ENCODE measurements at places on chromosomes 1 and 21.

GRCh38 chr1:60504206-60504840, 430.8 kb upstream of the C1orf87 start:
- no peak for DNase-seq

GRCh38 chr1:54608566-54609230, 14.6 kb downstream of the FAM151A start:
- DNase-seq, result no peak

- no peak for DNase-seq
Observed at GRCh38 chr1:72394457-72394856, 112.1 kb upstream of the NEGR1 start.

DNA sequence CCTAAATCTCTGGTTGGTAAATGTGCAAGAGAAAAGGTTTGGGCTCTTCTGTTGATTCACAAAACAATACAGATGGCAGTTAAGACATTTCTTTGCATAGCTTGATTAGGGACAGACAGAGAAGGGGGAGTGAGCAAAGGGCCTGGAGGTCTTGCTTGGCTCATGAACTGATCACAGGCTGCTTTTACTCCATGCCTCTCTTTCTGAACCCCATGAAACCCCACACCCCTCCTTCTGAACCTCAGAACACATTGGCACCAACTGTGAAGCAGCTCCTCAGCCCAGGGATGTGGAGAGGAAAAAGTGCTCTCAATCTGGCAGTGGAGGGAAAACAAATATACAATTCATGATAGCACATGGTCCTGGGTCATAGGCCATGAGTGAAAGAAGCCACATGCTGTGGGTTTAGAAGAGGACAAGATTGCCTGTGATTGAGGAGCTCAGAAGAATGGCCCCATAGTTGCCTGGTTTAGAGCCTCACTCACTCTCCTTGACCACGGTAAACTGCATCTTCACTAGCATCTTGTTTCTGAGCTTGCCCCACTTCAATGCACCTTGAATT, 111.6 kb upstream of the GADD45A start:
- DNase-seq, result no peak

GRCh38 chr1:179166663-179167417, 62.6 kb downstream of the ABL2 start:
- DNase-seq, result no peak

DNA sequence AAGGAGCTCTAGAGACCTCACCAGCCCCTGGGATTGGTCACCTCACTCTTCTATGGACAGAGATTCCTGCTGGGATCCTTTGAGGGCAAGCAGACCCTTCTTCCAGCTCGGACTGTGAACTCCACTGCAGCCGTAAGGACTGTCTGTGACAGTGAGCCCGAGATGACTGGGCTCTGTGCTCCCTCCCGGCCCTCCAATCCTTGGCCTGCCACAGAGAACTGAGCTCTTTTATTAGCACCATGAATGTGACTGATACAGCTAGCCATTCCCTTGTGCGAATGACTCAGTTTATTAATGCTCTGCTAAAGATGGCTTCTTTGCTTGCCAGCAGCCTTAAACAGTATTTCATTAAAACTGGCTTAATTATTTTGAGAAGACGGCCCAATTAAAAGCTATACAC, 194.6 kb upstream of the LMO4 start:
- DNase-seq, result no peak

DNA sequence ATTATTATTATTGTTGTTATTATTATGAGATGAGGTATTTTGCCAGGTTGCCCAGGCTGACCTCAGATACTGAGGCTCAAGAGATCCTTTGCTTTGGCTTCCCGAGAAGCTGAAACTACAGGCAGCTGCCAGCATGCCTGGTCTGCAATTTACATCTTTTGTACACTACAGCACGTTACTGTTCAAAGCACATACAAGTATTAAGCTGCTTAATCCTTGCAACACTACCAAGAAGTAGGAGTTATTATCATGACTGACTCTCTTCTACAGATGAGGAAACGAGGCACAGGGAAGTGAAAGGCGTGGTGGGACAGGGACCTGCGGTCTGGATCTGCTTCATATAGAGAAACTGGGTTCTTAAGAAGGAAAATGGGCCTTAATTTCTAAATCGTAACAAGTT, 11.6 kb downstream of the ERG start:
- no peak for DNase-seq

- DNase-seq, result no peak
Observed at GRCh38 chr1:42399315-42400100, 18.9 kb downstream of the RIMKLA start.

- no peak for DNase-seq
Observed at GRCh38 chr1:15668089-15668754, 15.9 kb upstream of the PLEKHM2 start.

GRCh38 chr1:86648255-86648654, 56.1 kb upstream of the SH3GLB1 start:
- DNase-seq, result no peak

Data from NCI-H524 treated with DMSO at 0.1 percent for 48 hours (cell line).